ENCODE measurements at places on chromosomes 2 and 18.

GRCh38 chr2:38592951-38593350 is 9.8 kb downstream of the HNRNPLL start:
- no peak for DNase-seq

- DNase-seq, result no peak
Observed at GRCh38 chr2:104025295-104025694, 828.6 kb upstream of the POU3F3 start.

DNA sequence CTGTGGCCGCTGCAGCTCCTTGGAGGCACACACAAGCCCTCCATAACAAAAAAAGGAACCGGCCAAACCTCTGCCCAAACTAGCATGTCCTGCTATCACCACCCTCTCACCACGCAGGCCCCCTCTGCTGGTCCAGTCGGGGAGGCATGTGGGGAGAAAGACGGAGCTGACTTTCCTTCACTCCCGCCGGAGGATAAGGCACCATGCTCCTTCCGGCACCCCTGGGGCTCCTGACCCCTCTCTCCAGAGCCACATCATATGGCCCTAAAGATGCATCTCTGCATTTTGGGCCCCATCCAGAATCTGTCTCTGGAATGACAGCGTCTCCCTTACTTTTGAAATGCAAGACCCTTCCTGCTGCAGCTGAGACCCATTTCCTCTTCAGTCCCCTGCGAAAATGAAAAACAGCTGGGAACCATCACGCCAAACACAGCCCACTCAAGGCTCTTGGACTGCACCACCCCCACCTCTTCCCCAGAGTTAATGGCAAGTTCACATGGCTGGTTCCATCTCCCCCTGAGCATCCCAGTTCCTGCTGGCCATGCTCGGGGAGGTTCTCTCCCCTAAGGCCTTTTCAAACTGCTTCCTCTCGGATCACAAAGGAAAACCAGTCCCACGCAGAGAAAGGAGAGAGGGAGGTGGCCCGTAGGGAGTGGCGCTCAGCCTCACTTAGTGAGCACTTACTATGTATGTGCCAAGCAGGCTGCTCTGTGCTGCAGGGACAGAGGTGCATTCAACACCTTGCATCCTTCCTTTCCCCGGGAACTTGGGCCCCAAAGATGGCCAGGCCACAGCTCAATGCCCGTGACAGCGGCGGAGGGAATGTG is 35.2 kb upstream of the MLPH start:
- no peak for DNase-seq

GRCh38 chr2:236021499-236022057 is 146.6 kb downstream of the GBX2 start:
- no peak for DNase-seq

- peak; percentile 37 for DNase-seq
Observed at GRCh38 chr2:72142570-72143440, 4.9 kb downstream of the CYP26B1 start.

DNA sequence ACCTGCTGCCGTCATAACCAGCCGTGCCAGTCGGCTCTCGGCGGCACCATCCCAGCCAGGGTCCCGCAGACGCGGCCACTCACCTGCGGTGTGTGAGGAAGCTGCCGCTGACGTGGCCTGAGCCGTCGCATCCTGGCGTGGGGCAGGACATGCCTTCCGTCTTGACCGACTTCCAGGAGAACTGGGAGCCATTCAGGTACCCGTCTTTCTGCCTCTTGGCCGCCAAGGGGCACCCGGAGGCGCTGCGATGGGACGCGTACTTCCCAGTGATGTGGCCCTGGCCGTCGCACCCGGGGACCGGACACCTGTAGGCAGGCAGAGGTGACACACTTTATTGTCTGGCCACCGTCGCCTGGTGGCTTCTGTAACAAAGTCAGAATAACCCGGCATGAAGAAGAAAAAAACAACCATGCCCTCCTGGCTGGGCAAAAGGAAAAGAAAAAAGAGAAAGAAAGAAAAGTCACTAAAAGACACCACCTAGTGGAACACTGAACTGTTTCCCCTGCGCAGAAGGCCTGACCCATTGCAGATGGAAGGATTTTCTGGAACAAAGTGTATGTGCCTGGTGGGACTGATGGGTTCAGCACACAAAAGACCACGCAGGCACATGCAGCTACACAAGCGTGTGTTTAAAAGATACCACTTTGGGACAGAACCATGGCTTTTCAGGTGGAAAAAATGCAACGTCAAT is 94.9 kb upstream of the PXDN start:
- no peak for DNase-seq

DNA sequence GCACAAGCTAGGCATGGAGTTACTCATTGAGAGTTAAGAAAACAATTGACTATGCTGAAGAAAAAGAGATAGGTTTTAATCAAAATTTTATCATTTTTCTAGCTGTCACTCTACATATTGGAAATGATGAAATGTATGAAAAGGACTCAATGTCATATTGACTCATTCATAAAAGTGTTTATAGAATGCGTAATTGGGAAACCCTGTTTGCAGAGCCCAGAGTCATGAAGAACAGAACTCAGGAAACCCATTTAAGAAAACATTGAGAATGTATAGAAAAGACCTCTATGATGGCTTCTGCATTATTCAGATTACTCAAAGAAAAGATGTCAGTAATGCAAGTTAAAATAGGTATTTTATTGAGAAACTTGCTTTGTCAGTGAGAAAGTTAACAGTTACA is 36.4 kb downstream of the SCRN3 start:
- DNase-seq, result no peak
